ENCODE measurements at places on chromosomes 1 and 21.

DNA sequence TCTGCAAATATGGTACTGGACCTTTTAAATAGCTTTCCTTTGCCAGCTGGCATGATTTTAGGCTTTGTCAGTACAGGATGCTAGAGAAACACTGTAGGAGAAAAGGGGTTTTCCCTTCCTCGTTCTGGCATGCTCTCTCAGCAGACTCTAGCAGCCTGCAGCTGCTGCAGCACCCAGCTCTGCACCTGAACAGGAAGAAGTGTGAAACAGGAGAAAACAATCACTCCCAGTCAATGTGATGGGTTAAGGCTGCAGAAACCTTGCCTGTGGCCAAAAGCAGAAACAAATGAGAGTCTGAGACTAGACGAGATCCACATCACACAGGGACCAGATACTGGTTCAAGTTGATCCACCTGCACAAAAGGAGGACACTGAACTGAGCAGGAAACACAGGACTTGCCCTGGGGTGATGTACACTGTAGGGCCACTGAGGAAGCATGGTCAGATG, 21.2 kb downstream of the OVGP1 start:
- DNase-seq, result peak; percentile 66

- no peak for DNase-seq
Measured at GRCh38 chr1:92479587-92479986, 7.1 kb downstream of the GFI1 start.

DNA sequence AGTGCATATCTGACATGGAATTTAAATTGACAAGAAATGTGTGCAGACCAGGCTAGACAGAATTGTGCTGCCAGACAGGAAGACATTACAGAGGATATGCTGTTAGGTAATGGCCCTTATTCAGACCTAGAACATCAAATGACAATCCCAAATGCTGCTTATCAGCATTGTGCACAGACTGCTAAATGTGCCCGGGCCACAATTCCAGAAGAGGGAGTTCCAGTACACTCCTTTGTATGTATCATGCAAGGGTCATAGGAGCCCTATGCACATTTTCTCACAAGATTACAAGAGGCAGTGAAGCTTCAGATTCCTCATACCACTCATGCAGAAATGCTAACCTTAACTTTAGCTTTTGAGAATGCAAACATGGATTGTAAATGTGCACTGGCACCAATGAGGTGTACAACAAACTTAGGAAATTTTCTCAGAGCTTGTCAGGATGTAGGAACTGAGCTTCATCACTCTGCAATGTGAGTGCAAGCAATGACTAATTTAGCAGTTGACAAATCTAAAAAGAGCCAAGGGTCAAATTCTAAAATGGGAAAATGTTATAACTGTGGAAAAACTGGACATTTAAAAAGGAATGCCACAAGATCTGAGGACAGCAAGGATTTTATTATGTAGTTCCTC, 273.5 kb downstream of the COL11A1 start:
- DNase-seq, result no peak

- DNase-seq, result no peak
Measured at GRCh38 chr1:179550746-179551682, 24.7 kb downstream of the NPHS2 start.

DNA sequence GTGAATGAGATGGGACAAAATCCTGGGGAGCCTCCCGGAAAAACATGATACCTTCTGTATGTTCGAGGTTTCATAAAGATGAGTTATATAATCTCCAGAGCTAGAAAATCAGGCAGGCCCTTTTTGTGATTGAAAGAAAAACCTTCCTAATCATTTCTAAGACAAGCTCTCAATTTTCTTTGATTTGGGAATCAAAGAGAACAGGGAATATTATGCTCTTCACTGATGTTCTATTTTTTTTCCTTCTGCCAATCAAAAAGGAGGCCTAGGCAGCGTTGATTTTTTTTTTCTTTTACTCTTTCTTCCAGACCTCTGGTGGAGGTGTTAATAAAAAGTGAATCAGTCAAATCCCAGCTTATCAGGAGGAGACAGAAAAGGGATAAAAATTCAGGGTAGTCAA, 34.5 kb downstream of the DIRAS3 start:
- DNase-seq, result no peak

DNA sequence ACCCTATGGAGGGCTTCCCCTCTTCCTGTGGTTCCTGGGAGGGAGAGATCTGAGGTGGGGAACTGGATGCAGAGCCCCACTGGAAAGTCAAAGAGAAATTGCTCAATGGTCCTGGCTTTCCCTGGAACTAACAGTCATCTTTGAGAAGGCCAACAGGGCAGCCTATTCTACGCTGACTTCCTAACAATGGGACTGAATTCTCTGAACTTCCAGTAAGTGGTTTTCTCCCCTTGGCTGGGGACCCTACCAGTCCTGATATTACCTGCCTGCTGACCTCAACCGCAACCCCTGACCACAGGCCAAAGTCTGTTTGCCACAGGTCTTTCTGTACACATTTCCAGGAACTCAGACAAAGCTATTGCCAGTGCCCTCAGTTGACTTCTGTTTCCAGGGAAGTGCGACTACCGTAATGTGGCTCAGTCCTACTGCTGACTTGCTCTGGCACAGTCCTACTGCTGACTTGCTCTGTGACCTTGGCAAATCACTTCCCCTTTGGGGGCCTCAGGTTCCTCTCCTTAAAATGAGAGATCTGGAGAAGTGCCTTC, 55.3 kb downstream of the C8B start:
- DNase-seq, result peak; percentile 1

GRCh38 chr1:154589780-154590179, 18.2 kb downstream of the ADAR start:
- no peak for DNase-seq

DNA sequence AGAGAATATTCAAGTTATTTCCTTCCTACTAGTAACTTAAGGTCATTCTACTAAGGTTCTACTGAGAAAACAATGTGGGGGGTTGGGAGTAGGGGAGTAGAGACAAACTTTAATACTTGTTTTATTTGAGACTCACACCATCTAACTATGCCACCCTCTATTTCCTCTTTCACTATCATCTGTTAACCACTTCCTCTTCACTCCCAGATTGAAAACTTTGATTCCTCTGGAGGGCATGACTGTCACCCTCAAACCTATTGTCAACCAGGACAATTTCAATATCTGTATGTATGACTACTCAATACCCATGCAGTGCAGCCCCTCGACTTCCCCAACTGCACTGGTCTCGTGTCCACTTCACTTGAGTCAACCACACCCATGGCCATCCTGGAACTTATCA, 165.6 kb upstream of the POGK start:
- no peak for DNase-seq

- no peak for DNase-seq
Measured at GRCh38 chr1:183081402-183082120, 58.3 kb downstream of the LAMC1 start.

- no peak for DNase-seq
Measured at GRCh38 chr1:195954848-195955247, 653.4 kb downstream of the KCNT2 start.

DNA sequence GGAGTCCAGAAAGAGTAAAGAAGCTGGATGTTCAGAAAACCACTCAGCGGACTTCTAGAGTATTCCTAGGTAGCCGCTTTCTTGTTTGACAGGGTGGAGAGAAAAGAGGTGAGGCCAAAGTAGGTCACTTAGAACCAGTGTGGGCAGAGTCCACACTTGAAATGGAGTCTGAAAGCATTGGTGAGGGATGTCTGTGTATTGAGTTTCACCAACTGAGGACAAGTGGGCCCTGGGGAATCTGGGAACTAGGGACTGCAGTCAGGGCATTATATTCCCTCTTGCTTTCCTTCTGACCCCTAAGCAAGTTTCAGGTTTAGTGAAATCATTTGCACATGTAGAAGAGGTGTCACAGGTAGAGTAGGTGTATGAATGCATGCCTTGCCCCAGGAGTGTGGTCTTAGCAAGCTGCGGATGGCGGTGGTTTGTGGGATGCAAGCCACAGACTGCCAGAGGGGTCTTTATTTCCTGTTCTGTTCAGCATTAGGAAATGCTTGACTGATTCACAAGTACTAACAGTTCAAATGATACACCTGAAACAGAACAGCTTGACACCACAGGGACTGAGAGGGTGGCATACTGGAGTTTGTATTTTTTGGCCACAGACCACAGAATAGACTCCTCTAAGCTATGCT, 1.1 kb upstream of the GNG12 start:
- DNase-seq, result no peak

DNA sequence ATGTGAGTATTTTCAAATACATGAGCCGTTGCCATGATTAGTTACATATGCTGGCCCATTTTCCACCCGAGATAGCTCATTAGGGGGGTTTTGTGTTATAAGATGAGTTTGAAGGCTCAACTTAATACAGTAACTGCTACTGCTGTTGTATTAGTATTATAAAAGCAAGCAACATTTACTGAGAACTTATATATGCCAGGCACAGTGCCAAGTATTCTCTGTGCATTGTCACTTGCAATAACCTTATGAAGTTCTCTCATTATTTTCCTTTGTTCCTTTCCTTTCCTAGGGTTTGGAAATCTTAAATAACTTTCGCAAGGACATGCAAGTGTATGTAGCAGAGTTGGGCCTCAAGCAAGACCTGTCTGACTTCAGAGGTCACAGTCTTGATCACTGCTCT, 107.9 kb downstream of the RYR2 start:
- DNase-seq, result no peak

- no peak for DNase-seq
Measured at GRCh38 chr21:39661121-39661520, 48.4 kb downstream of the B3GALT5 start.

GRCh38 chr1:6918186-6918924, 133.1 kb downstream of the CAMTA1 start:
- no peak for DNase-seq

- peak; percentile 58 for DNase-seq
Measured at GRCh38 chr1:51570063-51570710, 46.7 kb upstream of the OSBPL9 start.

DNA sequence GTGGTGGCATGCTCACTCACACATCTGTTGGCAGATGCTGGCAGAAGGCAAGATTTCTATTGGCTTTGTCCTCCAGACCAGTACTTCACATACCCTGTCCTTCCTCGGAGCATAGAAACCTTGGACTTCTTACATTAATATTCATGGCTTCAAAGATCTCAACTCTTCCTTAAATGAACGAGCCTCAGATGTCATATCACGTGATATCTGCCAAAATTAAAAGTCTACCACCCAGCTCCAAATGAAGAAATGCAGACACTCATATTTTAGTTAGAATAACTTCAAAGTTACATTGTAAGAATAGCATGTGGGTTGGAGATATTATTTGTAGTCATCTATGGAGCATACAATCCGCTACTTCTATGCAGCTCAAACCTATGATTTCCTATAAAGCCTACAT, 1994.9 kb downstream of the NCAM2 start:
- no peak for DNase-seq

GRCh38 chr21:41709965-41710822, 56.7 kb downstream of the RIPK4 start:
- no peak for DNase-seq

DNA sequence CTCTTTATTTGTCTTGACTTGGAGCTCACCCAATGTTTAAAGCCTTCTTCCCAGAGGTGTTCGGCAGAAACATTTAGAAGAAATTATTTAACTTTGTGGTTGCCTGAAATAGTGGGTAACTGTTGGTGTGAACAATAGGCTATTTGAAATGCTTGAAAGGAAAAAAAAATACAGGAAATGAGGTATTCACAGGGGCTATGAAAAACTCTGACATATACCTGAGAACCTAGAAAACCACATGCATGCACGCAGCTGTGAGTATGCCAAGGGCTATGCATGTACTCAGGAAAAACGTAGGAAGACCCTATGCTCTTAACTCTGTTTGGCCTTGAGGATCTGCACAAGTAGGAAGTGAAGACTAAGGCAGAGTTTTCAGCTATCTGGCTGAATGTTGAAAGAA, 16.4 kb upstream of the RNF186 start:
- no peak for DNase-seq

GRCh38 chr21:25898671-25899070, 163.9 kb downstream of the GABPA start:
- DNase-seq, result no peak

GRCh38 chr1:210001751-210002150, 63.7 kb downstream of the SYT14 start:
- DNase-seq, result no peak

DNA sequence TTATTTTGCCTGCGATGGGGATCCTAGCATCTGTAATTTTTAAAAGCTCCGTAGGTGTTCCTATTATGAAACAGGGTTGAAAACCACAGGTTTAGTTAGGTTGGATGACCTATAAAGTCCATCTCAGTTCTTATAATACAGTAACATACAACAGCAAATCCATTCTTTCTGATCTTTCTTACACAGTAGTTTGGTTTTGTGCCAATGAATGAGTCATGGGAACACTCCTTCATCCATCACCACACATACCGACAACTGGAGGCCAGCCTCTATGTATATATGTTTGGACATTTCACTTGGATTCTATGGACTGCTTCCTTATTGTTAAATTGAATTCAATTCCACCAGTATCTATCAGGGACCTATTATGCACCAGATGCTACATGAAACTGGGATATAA, 118.4 kb upstream of the L1TD1 start:
- DNase-seq, result no peak

GRCh38 chr1:168507231-168507630, 36.6 kb downstream of the XCL2 start:
- no peak for DNase-seq

GRCh38 chr1:53699981-53700380, 39.0 kb downstream of the GLIS1 start:
- DNase-seq, result no peak

DNA sequence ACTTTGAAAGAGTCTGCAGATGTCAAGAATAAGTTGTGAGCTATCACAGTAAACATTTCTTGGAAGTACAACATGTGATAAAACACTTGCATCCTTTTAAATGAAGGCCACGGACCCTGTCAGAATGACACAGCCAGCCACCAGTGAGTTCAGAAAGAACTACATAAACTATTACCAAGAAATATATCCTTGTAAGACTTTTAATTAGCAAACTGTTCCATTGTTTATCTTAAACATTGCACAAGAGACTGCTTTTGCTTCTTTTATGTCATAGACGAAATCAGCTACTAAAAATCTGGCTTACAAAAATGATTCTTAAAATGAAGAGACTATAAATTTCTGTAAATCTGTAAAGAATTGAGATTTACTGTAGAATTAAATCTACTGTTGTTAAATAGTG, 17.9 kb downstream of the LRRC7 start:
- no peak for DNase-seq

GRCh38 chr1:96968983-96969382, 247.4 kb downstream of the PTBP2 start:
- no peak for DNase-seq

DNA sequence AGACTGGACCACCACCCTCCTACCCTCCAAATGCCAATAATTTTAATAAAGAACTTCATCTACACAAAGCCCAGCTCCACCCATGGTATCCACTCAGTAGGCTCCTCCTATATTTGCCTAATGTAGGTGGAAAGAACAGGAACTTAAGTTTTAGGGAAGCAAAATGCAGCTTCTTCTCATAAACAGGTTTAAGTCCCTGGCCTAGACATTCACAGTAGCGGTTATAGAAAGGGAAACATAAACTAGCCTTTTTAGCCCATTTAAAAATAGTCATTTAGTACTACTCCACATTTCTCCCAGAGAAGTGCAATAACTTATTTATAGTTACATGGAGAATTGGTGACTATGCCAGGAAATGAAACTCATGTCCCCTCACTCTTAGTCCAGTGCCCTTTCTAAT, 56.6 kb upstream of the CPLANE2 start:
- DNase-seq, result no peak

All from activated CD4-positive, alpha-beta T cell treated with anti-CD3 and anti-CD28 coated beads, Interleukin-2, Interleukin-6, amounts not matched to agents 100 ng/mL and 50 ng/mL, durations not matched to agents 16 hours and 8 hours (primary cell).